ENCODE measurements at places on chromosomes 11 and 22.

- DNase-seq = no peak
Observed at GRCh38 chr11:86360775-86361395, 13.8 kb upstream of the CCDC81 start.

DNA sequence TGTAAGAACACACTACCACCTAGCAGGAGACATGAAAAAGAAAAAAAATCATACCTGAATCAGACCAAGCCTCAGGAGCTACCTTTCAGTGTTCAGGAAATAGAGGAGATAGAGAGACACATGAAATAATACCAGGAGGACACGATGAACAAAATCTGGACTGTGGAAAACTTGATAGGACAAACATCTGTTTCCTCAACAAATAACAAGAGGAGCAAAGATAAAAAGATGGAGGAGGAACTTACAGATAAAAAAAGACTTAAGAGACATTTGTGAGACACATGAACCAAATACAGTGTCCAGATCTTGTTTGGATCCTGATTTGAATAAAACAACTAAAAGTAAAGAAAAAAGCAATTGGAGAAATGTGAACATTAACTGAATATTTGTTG lies 12.4 kb upstream of the KCNE3 start:
- no peak for DNase-seq

GRCh38 chr11:68302256-68302655 lies 10.1 kb upstream of the LRP5 start:
- no peak for DNase-seq

GRCh38 chr22:37661160-37661924 lies 2.8 kb downstream of the PDXP start:
- no peak for DNase-seq

Data from progenitor cell of endocrine pancreas (in vitro differentiated cells).